ENCODE measurements at places on chromosomes 6 and 20. TPM values are rescaled to one million over a fixed set of nuclear protein-coding genes. Genes with fewer than 3 reads are reported as not detected.

Gene SULF2
- total RNA-seq: 34.7 TPM

Gene WTAP
- 103 TPM for total RNA-seq

GRCh38 chr20:3059489-3059888 is 11.9 kb upstream of the OXT start:
- no peak for DNase-seq

DNA sequence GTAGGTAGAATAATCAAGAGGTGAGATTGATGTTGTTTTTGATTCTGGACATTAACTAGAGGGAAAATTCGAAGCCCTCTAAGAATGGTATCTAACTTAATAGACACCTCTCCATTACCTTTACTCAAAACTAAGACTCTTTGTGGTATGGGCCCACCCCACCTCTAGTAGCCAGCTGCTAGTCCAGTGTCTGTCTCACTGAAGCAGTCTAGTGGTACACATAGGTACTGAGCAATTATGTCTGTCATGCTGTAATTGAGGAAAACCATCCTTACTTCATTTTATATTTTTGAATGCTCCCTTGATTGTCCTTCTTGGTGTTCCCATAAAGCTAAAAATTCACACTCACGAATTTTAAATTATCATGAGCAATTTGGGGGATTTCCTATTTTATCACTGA is 290.7 kb downstream of the ARHGAP18 start:
- DNase-seq: no peak

All from urinary bladder (tissue), 4 donors.